ENCODE measurements at places on chromosomes 4 and X. TPM values are rescaled to one million over a fixed set of nuclear protein-coding genes. Genes with fewer than 3 reads are reported as not detected.

Gene MAGEA2B
- total RNA-seq, result not detected

Gene CXCL10
- total RNA-seq, result 4.6 TPM

Gene ABCB7
- total RNA-seq, result 20.0 TPM

Gene HCCS
- 18.2 TPM for total RNA-seq

Gene NAP1L3
- total RNA-seq, result 3.8 TPM

Gene SRPK3
- 0.31 TPM for total RNA-seq

Gene ATP8A1
- total RNA-seq, result 1.4 TPM

Gene CXCL1
- total RNA-seq, result 1,041 TPM

Gene RTL5
- total RNA-seq, result 0.15 TPM

Gene TEX13C
- total RNA-seq, result not detected

Gene CSAG1
- not detected for total RNA-seq

Gene CTAG2
- not detected for total RNA-seq

Gene SLC6A14
- not detected for total RNA-seq

Gene NUDT10
- 3.1 TPM for total RNA-seq

Gene CTPS2
- total RNA-seq, result 16.7 TPM

Gene MAGEC1
- not detected for total RNA-seq

Gene STEEP1
- total RNA-seq, result 22.0 TPM

Gene PHOX2B
- not detected for total RNA-seq

Gene MED12
- 36.0 TPM for total RNA-seq

Gene DGAT2L6
- total RNA-seq, result not detected

Gene HPF1
- total RNA-seq, result 22.5 TPM

Gene MXD4
- total RNA-seq, result 41.0 TPM

Gene KDR
- 4.7 TPM for total RNA-seq

Gene VCX
- not detected for total RNA-seq

Gene CXCL3
- total RNA-seq, result 8.3 TPM

Gene F8A3
- total RNA-seq, result 1.0 TPM

Gene TKTL2
- not detected for total RNA-seq

Gene ESX1
- not detected for total RNA-seq

Gene NXF2
- not detected for total RNA-seq

Gene ALAS2
- total RNA-seq, result not detected

Gene SPANXN5
- total RNA-seq, result not detected

Gene NR0B1
- 3.7 TPM for total RNA-seq

Gene SYNPO2
- total RNA-seq, result under 0.01 TPM

Gene SUPT20HL2
- not detected for total RNA-seq

Gene GEMIN8
- 10.7 TPM for total RNA-seq

Gene HTR2C
- total RNA-seq, result not detected

Gene LRCH2
- 1.7 TPM for total RNA-seq

Gene USP26
- not detected for total RNA-seq

Data from melanocyte of skin (primary cell).